ENCODE measurements at places on chromosomes 13 and 19. TPM values are rescaled to one million over a fixed set of nuclear protein-coding genes. Genes with fewer than 3 reads are reported as not detected.

The C19orf67 gene
- not detected for total RNA-seq

The NOVA2 gene
- total RNA-seq, result 10.7 TPM

The ZNF285 gene
- 2.1 TPM for total RNA-seq

The ZNF296 gene
- total RNA-seq, result 3.0 TPM

The PSG5 gene
- 0.86 TPM for total RNA-seq

The KIR3DL2 gene
- total RNA-seq, result not detected

The RETN gene
- not detected for total RNA-seq

The FUT6 gene
- total RNA-seq, result 0.09 TPM

The C5AR2 gene
- total RNA-seq, result not detected

The KLK2 gene
- total RNA-seq, result not detected

The FBXO27 gene
- 4.1 TPM for total RNA-seq

The PCDH20 gene
- total RNA-seq, result 0.14 TPM

The POU4F1 gene
- not detected for total RNA-seq

The EID2B gene
- 2.1 TPM for total RNA-seq

The ZNF491 gene
- total RNA-seq, result not detected

The TMTC4 gene
- 8.4 TPM for total RNA-seq

The SYCN gene
- total RNA-seq, result not detected

The ZNF723 gene
- not detected for total RNA-seq

The LGALS14 gene
- not detected for total RNA-seq

The CEACAM6 gene
- total RNA-seq, result not detected

The ZNF69 gene
- total RNA-seq, result not detected

The DHRS12 gene
- total RNA-seq, result 4.9 TPM

The NLRP7 gene
- not detected for total RNA-seq

The KIR2DL1 gene
- not detected for total RNA-seq

The RTBDN gene
- total RNA-seq, result not detected

The MBD3L2 gene
- total RNA-seq, result 0.57 TPM

The ATCAY gene
- 4.5 TPM for total RNA-seq

The SPACA4 gene
- not detected for total RNA-seq

The CD37 gene
- total RNA-seq, result not detected

The RCBTB1 gene
- total RNA-seq, result 16.3 TPM

The SIGLEC5 gene
- total RNA-seq, result not detected

The SLC27A5 gene
- total RNA-seq, result 6.8 TPM

The PTOV1 gene
- 172 TPM for total RNA-seq

Data from astrocyte (in vitro differentiated cells and primary cell).